ENCODE measurements at places on chromosomes 16 and 17.

DNA sequence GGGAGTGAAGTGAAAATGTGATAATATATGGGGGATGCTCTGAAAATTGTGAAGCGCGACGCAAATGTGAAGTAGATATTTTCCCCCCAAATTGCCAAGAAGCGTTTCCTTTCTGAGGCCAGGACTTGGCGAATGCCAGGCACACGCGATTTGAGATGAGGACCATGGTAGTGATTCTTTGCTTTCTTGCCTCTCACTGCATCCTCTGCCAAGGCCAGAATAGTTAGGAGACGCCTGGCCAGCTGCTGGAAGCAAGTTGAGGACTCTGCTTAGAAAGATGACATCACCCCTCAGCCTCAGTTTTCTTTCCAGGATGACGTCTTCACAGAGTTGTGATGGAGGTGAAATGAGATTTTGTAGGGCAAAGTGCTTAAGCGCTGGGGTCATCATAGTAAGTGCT is 25.9 kb downstream of the PIPOX start:
- no peak for DNase-seq

DNA sequence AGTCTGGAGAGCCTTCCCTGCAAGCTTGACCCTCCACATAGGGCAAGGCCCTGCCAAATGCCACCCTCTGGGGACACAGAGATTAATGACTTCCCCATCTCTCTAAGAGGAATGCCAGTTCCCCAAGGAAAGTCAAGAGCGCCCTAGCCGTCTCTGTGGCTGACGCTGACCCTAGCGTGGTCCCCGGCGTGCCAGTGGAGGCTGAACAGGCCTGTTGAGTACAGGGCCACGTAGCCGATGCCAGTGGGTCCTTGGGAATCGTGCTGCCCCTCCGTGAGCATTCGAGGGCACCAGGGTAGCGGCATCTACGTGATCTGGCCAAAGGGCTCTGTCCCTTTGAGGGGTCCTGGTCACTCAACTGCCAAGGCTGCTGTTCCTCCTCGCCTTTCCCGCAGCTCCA is 17.2 kb downstream of the TMEM204 start:
- no peak for DNase-seq

DNA sequence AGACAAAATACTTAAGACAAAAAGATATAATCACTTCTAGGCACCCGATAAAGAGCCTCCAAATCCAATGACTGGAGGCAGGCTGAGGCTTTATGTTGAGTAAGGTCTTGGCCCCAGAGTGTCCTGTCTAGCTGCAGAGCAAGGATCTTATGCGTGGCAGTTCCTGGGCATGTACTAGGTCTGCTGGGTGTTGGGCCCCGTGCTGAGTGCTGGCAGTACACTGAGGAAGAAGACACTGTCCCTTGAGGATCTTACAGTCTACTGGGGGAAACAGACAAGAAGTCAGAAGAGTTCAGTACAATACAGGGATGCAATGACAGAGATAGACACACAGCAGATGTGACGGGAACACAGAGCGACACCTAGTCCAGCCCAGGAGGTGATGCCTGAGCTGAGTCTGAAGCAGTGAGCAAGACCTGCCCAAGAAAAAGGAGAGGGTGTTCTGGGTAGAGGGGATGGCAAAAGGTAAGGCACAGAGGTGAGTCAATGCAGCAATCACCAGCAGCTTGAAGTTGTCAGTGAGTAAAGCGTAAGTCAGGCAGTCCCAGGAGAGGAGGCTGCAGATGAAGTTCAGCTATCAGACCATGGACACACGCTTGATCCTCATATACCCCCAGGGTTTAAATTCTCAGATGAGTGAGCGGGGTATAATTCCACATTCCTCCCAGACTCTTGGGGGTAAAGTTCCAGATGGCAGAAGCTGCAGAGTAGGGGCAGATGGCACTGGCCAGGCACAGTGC is 18.1 kb downstream of the MAP3K14 start:
- DNase-seq = no peak

GRCh38 chr16:28291651-28292626 is at the start of gene SBK1:
Gene SBK1 (plus strand): TSS chr16:28292525. CDS start chr16:28317392, 24,867 bp downstream.
- peak; percentile 86 for DNase-seq

DNA sequence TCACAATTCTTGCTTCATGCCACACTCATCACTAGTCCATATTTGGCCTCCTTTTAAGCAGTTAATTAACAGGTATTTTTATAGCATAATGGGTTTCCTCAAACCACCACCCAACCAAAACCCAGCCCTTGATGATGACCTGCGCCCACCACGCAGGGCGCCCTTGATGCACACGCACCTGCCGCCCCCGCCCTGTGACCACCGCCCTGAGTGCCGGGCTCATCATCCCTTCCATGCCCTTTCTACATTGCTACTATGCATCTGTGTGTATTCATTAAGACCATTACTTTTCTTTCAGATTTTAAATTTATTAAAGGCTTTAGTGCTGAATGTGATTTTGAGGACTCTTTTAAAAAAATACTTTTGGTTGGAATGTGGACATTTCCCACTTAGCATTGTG is 204.8 kb upstream of the CHMP6 start:
- no peak for DNase-seq

DNA sequence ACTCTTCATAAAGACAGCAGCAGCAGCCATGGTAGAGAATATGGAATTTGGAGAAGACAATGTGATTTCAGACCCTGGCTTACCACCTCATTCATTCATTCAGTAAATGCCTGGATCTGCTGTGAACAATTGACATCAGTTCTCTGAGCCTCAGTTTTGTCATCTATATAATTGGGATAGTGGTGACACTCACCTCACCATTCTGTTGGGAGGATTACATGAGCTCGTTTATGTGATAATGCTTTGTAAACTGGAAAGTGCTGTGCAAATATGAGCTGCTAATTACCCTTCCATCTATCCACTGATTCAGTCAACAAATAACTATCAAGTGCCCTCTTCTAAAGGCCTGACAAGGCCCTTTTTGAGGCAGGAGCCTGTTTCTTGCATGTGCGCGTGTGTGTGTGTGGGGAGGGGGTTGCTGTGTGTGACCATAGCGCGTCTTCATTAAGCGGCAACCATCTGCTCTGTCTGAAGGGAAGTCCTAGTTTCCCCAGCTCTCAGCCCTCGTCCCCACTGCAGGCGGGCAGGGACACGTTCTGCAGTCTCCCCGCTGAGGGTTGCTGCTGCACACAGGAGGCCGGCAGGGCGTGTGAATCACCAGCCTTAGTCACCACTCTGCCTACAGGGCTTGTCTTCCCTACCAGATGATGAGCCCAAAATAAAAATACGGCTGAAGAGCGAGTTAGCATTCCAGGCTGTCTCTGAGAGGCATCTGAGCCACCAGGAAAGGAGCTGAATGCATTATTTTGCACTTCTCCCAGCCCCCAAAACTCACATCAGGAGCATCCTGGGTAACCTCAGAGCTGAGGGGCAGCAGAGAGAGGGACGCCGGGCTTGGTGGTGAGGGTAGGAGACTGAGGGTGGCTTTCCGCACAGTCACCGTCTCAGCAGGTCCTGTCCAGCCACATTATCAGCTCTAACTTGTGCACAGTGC is 19.9 kb downstream of the ARL4D start:
- DNase-seq = peak; percentile 95

DNA sequence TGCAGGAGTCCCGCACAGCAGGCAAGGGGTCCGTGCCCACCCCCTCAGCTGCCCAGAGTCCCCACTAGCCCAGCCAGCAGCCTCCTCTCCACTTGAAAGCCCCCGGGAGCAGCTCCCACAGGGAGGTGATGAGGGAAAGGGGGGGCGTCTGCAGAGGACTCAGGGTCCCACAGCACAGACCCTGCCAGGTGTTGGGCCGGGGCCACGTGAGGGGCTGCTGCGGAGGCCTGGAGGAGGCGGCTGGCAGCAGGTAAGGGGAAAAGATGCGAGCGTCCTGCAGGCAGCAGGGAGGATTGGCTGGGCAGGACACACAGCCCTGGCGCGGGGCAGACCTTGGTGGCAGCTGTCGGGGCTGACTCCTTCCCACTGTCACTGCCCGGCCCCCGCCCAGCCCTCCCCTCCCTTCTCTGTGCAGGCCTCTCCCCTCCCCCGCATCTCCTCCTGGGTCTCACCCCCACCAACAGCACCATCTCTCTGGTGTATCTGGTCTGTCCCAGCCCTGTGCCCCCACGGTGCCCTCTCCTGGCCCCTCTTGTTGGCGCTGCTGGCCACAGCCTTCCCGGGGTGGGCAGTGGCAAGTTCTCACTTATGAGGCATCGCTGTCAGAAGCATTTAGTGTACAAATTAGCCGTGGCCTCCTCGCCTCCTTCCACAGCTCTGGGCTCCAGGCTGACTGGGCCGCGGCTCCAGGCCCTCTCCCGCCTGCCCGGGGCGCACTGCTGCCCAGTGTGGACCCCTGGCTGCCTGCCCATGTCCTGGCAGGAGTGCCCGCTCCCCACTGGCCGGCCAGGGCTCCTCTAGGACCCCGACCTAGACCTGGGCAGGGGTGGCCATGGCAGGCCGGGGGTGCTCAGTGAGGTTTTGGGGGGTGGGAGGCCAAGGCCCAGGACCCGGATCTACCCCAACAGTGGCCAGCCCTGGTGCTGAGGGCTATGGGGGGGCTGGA is 4.4 kb upstream of the PRR35 start:
- DNase-seq = no peak

DNA sequence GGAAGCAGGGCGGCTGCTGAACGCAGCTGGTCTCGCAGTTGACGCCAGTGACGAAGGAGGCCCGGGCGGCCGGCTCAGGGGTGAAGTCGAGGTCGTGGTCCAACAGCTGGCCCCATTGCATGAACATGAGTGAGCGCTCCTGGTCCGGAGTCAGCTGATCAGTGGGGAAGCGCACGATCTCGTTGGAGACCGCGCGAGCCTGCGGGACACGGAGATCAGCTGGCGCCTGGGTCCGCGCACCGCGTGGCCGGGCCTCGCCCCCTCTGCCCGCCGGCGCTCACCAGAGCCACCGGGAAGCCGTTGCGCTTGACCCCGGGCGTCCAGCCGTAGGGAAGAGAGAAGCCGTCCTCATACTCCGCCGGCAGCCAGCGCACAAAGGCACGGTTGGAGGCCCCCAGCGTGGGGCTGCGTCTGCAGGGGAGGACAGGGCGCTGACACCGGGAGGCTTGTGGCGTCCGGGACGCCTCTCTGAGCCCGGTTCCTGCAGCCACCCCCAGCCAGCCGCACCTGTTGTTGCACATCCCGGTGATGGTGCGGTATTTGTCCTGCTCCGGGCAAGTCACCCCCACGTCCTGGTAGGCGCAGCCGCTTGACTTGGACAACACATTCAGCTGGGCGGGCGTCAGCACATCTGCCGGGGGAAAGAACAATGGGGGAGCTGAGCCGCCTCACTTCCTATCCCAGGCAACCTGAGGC is 1.6 kb downstream of the MPO start:
- DNase-seq = no peak

DNA sequence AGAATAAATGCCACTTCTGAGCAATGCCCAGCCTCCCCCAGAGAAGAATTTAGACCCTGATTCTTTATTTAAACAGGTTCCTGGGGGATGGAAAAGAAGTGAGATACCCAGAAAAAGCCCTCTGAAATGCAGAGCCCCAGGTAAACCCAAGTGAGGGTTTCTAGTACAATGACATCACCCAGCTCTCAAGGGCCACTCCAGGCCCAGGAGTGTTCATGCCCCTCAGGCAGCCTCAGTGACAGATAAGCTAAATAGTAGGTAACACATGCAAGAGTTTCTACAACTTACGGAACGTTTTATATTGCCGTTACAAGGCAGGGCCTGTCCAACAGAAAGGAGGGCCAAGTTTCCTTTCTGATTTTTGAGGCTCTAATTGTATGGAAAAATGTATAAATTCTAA is 683.7 kb upstream of the SALL1 start:
- no peak for DNase-seq

DNA sequence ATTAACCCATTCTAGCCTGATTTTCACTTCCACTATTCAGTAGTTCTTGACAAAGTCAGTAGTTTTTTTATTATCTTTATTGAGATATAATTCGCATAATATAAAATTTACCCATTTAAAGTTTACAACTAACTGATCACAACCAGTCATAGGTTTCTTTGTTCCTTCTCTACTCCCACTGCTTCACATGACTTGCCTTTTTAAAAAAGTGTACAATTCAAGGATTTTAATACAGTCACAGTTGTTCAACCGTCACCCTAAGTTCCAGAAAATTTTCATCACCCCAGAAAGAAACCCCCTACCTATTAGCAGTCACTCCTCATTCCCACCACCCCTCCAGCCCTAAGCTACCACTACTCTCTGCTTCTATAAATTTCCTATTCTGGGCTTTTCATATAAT is 162.5 kb downstream of the TRIM37 start:
- no peak for DNase-seq

DNA sequence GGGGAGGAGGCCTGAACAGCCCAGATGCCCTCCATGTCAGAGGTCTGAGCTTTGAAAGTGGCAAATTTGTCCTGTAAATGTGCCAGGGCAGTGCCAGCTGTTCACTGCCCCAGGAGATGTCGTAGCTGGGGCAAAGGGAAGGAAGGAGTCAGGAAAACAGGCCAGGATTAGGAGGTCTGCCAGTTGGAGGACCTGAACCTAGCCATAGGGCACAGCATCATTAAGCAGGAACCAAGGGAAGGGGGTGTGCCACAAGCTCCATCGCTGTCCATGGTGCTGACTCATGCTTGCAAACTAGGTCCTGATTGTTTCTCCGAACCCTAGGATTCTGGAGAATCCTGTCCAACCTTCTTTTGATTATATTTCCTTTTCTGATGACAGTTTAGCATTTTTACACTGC is 124.2 kb downstream of the TMEM132E start:
- no peak for DNase-seq

DNA sequence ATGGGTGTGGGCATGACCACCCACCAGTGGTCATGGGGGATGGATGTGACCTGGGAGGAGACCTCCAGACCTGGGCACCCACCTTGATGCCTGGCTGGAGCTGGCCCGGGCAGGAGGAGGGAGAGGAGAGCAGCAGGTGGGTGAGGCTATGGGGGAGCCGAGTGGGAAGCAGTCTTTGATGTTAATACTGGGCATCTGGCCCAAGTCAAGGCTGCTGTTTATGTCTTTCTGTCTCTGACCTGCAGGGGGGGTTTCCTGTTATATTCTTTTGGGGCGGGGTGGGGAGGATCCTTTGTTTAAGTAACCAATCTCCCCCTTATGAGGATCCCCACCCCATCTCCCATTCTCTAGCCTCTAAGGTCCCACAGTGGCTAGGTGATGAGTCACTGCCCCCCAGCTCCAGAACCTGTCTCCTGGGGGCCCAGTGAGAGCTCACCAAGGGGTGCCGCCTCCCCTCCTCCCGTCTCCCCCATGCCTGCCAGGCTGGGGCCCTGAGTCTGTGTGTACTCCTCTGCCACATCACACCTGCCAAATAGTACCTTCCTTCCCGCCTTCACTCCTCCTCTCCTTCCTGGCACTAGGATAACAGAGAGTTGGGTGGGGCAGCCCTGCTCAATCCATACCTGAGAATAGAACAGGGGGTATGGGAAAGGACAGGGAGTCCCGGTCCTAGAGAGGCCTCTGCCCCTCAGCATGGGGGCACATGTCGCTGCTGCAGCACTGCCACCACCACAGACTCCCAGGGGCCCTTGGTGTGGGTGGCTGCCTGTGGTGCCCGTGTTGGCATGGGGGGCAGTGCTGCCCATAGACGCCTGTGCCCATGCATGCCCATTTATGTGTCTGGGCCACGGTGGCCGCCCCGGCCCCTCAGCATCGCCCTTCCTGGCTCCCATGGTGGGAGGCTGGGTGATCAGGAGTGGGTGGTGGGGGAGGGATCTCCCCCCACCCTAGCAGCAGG is 7.3 kb downstream of the THRA start:
- no peak for DNase-seq

- DNase-seq = no peak
These were observed 88.5 kb upstream of the IRX3 start for GRCh38 chr16:54375071-54375470.

GRCh38 chr16:24686678-24687077 is 42.8 kb upstream of the TNRC6A start:
- no peak for DNase-seq

GRCh38 chr17:61402978-61403800 is 3.5 kb downstream of the TBX2 start:
- no peak for DNase-seq
